ENCODE measurements at places on chromosomes 3 and 15.

GRCh38 chr3:108491456-108491855 is 18.9 kb downstream of the MYH15 start:
- DNase-seq: no peak

- DNase-seq: peak; percentile 30
Measured at GRCh38 chr3:58414538-58415197, 19.0 kb downstream of the PDHB start.

GRCh38 chr3:57100046-57100695 is 39.7 kb downstream of the SPATA12 start:
- DNase-seq: peak; percentile 38

DNA sequence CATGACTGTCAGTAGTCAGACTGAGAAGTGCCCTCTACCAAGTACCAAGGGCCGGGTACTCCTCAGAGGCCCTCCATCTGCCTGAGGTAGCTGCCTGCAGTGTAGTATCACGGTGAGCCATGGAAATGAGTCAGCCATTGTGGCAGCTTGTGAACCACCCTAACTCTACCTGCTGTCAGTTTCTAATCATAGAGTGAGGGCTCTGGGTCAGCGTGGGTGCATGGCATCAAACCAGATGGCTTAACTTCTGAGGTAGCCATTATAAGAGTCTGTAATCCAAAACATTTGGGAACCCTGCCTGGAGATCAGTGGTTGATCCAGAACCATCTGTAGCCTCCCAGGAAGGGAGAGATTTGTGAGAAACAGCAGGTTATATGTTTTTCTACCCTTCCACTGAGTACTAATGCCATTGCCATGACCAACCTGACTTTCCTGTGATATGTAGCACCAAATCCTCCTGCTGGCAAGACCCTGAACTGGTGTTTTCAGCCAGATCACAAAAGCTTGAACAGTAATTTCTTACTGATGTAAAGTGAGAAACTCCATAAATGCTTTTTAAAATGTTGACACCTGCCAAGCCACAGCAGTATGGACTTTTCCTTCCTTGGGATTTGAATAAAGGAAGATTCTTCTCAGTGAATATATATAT is 38.9 kb downstream of the ABHD2 start:
- DNase-seq: no peak

- no peak for DNase-seq
Measured at GRCh38 chr3:132606085-132606484, 9.0 kb downstream of the ACKR4 start.

GRCh38 chr3:190088890-190089289 is 31.8 kb downstream of the P3H2 start:
- DNase-seq: no peak

GRCh38 chr3:179729086-179729485 is 76.2 kb downstream of the USP13 start:
- no peak for DNase-seq

DNA sequence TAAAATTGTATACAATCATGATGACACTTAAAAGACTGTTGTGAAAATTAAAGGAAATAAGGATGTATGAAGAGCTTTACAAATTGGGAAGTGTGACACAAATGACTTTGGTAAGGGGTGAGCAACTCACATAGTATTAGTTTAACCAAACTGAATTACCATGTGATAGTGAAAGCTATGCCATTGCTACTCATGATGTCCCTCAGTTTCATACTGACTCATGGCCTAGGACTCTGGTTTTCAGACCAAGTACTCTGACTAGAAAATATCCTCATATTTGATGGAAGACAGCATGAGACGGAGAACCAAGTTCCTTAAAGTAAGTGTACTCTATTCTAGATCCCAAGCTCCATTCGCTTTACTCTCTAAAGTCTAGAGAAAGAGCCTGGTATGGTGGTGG is 203.2 kb upstream of the ICE2 start:
- no peak for DNase-seq

GRCh38 chr3:24510030-24510648 is 15.5 kb upstream of the THRB start:
- DNase-seq: no peak

GRCh38 chr15:74109713-74110112 is 20.7 kb upstream of the ISLR2 start:
- DNase-seq: no peak

DNA sequence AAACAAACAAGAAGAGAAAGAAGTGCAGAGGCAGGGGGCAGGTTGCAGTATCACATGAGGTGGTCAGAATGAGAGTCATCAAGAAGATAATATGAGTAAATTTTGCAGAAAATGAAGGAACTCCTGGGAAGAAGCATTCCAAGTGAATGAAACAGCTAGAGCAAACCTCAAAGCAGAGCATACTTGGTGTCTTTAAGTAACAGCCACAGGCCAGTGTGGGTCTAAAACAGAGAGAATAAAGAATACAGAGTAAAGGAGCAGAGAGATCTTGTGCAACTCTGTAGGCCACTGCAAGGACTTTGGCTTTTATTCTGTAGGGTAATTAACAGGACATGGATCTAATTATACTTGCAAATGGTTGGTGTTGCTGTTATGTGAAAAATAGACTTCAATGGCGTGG is 81.3 kb downstream of the STAC start:
- DNase-seq: no peak

- DNase-seq: no peak
Measured at GRCh38 chr3:82133070-82133606, 371.7 kb upstream of the GBE1 start.

DNA sequence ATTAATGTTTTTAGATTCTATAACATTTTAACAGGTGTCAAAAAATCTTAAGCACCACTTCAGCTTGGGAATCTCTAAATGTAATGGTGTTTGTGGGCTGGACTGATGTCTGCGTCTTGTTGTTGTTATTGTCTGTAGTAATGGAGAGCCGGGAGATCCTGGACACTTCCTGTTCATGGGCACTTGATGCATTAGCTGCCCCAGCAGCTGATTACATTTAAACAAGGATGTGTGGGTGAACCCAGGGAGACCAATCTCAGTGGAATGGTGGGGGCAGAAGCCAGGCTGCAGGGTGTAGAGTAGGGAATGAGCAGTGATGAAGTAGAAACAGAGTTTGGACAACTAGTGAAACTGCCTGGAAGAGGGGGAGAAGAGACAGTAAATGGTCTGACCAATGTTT is 7.8 kb downstream of the CCR5AS start:
- DNase-seq: no peak

DNA sequence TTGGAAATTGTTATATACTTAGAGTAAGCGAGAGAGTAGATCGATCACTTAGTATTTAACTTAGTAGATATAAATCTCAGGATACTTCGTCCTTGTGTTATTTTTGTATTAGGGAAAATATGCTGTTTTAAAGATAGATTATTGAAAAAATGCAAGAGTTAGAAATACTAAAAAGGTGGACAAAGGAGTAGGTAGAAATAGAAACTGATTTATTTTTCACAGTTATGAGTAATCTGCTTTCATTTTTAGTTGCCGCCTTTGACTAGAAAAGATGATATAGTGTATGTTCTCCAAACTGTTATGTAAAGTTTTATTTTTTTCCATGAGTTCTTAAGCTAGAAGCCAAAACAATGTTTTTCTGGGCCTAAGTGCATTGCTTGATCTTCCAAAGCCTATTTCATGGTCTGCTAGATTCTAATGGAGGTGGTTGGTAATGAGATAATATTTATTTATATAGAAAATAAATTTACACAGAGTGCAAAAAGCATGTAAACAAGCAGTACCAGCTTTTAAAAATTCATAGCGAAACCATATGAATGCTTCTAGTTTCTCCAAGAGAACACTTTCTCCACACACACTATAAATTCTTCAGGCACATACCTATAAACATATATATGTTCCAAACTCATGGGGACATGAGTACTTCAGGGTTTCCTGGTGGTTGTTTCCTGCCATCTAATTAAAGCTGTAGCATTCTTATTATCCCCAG is 61.1 kb downstream of the DIPK2A start:
- DNase-seq: no peak

GRCh38 chr15:88543065-88543776 is 3.3 kb downstream of the DET1 start:
- no peak for DNase-seq

- no peak for DNase-seq
Measured at GRCh38 chr15:78167227-78167888, 18.2 kb downstream of the IDH3A start.

- no peak for DNase-seq
Measured at GRCh38 chr3:165389064-165389463, 192.9 kb upstream of the SLITRK3 start.

GRCh38 chr3:117793622-117794265 is 1084.2 kb downstream of the TUSC7 start:
- no peak for DNase-seq

DNA sequence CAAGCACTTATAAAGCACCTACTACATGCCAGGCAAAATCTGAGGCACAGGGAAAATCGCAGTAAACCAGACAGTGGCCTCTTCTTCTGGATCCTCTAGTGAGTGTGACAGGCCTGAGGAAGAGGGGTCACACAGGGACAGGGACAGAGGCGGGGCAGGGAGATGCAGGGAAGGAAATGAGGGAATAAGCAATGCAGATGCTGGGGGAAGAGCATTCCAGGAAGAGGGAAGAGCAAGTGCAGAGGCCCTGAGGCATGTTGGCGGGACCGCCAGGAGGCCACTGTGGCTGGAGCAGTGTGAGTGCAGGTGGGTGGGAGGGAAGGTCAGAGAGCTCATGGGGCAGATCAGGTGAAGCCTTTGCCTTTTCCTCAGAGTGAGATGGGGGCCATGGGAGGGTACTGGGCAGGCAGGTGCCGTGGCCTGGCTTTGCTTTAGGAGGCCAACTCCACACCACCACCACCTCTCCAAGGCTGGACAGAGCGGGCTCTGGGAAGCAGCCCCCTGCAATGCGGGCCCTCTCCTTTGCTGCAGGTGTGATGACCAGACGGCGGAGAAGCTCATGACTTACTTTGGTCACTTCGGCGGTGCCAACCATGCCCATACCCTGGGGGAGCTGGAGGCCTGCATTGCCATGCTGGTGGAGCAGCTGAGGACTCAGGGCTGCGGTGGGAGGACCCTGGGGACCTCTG is 26.8 kb upstream of the GP9 start:
- no peak for DNase-seq

All from stimulated activated CD4-positive, alpha-beta T cell treated with anti-CD3 and anti-CD28 coated beads, Interleukin-4, amount 100 ng/mL, for 4 hours (primary cell).